Ovary (tissue), 10 donors: ENCODE measurements at places on chromosomes 2 and 18. TPM values are rescaled to one million over a fixed set of nuclear protein-coding genes. Genes with fewer than 3 reads are reported as not detected.

GRCh38 chr2:234768608-234769196, 183.1 kb upstream of the SH3BP4 start:
- DNase-seq = no peak
- no peaks in the 10 kb centered on the region for H3K36me3 ChIP-seq
- no peak overlapping the region for H3K4me3 ChIP-seq
- no peak overlapping the region for H3K27ac ChIP-seq

DNA sequence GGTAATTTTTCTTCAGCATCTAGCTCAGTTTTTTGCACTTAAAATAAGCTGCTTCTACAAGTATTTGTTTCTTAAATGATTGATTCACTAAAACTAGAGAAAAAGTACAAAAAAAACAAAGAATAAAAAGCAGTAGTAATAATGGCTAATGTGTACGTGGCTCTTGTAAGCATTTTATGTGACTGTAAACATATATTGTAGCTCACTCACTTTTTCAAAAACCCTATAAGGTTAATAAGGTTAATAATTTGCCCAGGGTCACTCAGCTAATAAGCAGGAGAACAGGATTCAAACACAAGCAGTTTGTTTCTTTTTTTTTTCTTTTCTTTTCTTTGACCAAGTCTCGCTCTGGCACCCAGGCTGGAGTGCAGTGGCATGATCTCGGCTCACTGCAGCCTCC, 67.5 kb downstream of the RMDN2 start:
- no peaks in the 10 kb centered on the region for H3K36me3 ChIP-seq
- H3K27me3 ChIP-seq = no peaks in the 10 kb centered on the region
- no peak for DNase-seq
- no peak overlapping the region for H3K27ac ChIP-seq

- H3K27ac ChIP-seq = no peak overlapping the region
- H3K4me1 ChIP-seq = no peaks in the 10 kb centered on the region
- H3K36me3 ChIP-seq = no peaks in the 10 kb centered on the region
- H3K27me3 ChIP-seq = no peaks in the 10 kb centered on the region
Measured at GRCh38 chr2:121363632-121364420, 78.8 kb upstream of the TFCP2L1 start.

DNA sequence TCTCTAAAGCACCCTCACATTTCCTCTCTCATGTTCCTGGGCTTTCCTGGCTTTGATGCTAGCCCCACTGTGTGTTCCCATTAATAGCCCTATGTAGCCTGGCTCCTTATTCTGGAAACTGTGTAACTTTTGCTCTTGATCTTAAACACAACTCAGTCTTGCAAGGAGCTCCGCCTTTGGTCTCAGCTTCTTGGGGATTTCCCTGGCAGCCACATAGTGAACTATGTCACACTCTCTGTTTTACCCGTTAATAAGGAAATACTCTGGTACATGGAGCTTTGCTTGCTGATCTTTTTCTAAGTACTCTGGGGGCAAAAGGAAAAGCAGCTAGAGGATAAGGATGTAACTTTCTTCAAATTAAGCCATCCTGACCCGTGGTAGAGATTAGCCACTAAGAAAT, 259.3 kb downstream of the NEDD4L start:
- H3K4me3 ChIP-seq = no peak overlapping the region
- DNase-seq = no peak
- H3K27me3 ChIP-seq = no peaks in the 10 kb centered on the region
- H3K4me1 ChIP-seq = no peaks in the 10 kb centered on the region
- no peaks in the 10 kb centered on the region for H3K36me3 ChIP-seq

GRCh38 chr18:45666520-45666919, 51.2 kb downstream of the SLC14A2 start:
- no peak overlapping the region for H3K4me3 ChIP-seq
- H3K27me3 ChIP-seq = no peaks in the 10 kb centered on the region
- no peaks in the 10 kb centered on the region for H3K36me3 ChIP-seq

GRCh38 chr2:229652796-229653195, 61.6 kb downstream of the DNER start:
- H3K4me3 ChIP-seq = no peak overlapping the region
- H3K4me1 ChIP-seq = no peaks in the 10 kb centered on the region
- DNase-seq = no peak
- H3K27me3 ChIP-seq = no peaks in the 10 kb centered on the region
- H3K36me3 ChIP-seq = no peaks in the 10 kb centered on the region

DNA sequence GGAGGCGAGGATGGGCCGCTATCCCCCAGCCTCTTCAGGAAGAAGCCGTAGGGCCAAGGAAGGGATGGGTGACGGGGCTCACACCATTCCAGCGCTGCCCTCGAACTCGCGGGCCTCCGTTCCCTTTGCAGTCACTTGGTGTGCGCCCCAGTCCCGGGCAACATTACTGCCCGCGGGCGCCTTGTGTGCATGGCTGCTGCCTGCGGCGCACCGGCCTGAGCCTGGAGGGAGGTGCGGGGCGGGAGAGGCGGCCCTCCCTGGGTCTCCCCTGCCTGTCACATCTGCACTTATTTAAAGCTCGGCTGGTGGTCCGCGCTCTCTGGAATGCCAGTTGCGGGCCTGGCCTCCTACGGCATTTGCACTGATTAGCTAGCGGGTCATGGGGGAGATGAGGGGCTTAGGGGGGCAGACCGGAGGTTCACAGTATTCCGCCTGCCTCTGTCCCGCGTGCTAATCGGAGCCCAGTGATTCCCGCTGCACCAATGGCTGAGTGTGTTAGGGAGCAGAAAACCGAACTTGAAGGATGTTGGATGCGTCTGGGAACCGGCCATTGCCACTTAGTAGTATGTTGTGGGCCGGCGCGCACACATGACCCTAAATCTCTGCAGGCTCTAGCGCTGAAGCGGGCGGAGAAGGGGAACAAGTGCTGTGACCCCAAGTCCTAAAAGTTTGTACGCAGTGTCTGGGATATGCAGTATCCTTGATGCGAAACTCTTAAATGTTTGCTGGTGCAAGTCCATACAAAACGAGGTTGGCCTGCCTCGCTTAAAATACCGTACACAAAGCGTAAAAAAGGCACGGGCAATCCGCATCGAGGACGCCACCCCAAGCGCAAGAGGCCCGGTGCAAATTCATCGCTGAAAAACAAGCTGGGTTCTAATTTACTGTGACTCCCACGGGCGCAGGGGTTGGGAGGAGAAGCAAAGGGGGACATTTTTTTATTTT, 161.2 kb upstream of the SIX2 start:
- no peak for DNase-seq
- peaks cover 4% of the 10 kb centered on the region for H3K4me1 ChIP-seq
- no peak overlapping the region for H3K27ac ChIP-seq
- H3K36me3 ChIP-seq = no peaks in the 10 kb centered on the region

DNA sequence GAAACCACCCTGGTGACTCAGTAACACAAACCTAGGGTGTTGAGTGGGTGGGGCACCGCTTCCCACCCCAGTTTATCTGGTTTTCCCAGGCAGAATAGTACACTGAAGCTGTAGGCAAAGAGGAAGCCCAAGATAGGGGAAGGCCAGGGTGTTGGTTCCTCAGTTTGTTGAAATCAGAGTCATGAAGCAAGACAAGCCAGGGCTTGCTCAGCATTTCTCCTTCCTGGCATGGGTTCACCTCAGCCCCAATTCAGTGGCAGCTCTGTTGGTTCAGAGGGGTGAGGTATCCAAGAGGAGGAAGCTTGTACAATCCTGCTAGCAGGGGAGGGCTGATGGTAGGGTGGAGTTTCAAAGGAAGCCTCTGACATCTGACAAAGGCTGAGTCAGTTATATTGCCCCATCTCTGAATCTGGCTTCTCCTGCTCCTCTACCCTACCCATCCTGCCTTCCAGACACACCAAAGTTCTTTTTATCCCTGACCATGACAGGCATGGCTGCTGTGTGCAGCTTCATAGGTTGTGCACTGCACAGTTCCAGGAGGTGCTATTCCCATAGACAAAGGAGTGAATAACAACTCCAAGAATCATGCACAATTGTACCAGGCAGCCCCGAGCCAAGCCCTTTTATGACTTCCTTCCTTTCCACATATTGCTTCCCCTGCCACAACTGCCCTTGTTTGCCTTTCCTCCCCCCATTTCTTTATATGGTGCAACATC, 24.9 kb upstream of the RAB10 start:
- H3K4me3 ChIP-seq = no peak overlapping the region
- no peaks in the 10 kb centered on the region for H3K4me1 ChIP-seq
- no peaks in the 10 kb centered on the region for H3K27me3 ChIP-seq
- H3K27ac ChIP-seq = no peak overlapping the region
- no peak for DNase-seq

The LOXHD1 gene
- polyA plus RNA-seq = 1.2 TPM

The KIAA2012 gene
- polyA plus RNA-seq = 0.05 TPM

The ATIC gene
- polyA plus RNA-seq = 126 TPM

The POTEF gene
- not detected for polyA plus RNA-seq
